Stimulated activated naive CD4-positive, alpha-beta T cell (primary cell): ENCODE measurements at places on chromosomes 1 and 21.

- no peak for DNase-seq
Observed at GRCh38 chr1:153659175-153659534, 652 bp downstream of the SNAPIN start.

DNA sequence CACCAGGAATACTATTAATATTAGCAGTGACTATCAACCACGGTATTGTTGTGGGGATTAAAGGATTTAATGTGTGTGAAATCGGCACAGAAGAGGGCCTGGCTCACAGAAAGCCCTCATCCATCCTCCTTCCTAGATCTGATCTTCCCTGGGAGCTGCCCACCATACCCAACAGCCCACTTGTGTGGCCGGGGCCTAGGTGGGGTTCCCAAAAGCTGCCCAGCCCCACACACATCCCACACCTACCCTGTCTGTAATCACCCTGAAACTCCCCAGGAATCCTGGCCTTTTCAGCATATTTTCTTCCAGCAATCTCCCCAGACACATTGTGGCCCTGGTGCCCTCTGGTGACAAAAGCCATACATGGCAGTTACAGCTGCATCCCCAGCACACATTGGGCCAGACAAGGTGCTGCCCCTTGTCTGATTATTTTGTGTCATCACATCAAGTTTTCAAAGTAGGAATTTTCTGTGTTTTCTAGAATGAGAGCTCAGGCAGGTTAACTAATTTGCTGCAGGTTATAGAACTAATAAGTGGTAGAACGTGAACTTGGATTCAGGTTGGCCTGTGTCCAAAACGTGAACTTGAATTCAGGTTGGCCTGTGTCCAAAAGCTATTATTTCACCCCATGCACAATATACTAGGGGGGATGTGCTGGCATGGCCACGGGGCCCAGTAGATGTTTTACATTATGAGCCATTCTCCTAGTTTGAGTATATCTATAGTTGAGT, 5.3 kb upstream of the SLC6A9 start:
- peak; percentile 37 for DNase-seq

DNA sequence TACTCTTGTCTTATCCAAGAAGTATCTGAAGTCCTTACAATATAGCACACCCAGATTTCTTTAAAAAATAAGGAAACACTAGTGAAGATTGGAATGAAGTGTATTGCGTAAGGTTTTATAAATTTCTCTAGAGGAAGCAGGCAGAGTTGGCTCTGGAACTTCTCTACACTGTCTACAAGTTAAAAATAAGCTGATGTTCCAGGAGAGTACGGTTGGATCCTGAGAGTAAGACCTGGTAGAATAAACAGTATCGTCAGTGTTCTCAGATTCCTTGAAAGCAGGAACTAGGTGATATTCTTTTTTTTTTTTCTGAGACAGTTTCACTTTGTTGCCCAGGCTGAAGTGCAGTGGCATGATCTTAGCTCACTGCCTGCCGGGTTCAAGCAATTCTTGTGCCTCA, 107.9 kb downstream of the USP25 start:
- DNase-seq = no peak

GRCh38 chr1:21647431-21648351, 21.5 kb downstream of the RAP1GAP start:
- DNase-seq = no peak

GRCh38 chr1:101109791-101110190, 84.2 kb upstream of the DPH5 start:
- DNase-seq = no peak

GRCh38 chr1:89254658-89255287, 17.9 kb downstream of the GBP5 start:
- no peak for DNase-seq

DNA sequence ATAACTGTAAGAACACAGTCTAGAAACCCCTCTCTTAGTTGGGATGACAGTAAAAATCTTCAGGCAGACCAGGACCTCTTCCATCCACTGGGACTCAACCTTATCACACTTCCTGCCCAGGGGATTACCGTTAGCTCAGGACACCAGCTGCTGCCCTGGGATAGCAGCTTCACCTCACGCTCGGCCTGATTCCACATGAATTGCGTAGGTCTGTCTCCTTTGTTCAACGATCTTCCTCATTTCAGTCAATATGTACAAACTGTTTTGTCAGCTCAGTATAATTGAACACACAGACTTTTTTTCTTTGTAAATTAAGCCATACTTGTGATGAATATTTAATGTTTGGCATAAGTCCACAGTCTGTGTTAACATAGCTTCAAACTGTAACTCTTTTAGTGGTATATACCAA, 290.4 kb downstream of the GRIK1 start:
- DNase-seq = no peak

DNA sequence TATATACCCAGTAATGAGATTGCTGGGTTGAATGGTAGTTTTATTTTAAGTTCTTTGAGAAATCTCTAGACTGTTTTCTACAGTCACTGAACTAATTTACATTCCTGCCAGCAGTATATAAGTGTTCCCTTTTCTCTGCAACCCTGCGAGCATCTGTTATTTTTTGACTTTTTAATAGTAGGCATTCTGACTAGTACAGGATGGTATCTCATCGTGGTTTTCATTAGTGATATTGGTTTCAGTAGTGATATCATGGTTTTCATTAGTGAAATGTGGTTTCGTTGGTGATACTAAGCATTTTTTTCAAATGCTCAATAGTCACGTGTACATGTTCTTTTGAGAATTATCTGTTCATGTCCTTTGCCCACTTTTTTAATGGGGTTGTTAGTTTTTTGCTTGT, 316.8 kb downstream of the PTBP2 start:
- no peak for DNase-seq

DNA sequence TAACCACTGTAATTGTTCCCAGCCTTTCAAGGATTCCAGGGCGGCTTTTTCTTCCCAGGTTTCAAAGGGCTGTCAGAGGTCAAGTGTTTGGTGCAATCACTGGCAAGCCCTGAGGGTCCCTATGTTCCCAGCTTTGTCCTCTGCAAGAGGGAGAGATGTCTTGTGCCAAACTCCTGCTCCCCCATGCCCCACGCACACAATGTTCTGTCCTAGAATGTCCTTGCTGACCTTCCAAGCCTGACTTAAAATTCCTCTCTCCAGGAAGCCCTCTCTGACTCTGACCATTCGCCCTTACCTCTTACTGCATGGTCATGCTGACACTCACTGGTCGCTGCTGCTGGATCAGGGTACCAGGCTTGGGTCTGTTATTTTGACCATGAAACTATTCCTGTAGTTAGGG, 152.5 kb upstream of the KCND3 start:
- no peak for DNase-seq

DNA sequence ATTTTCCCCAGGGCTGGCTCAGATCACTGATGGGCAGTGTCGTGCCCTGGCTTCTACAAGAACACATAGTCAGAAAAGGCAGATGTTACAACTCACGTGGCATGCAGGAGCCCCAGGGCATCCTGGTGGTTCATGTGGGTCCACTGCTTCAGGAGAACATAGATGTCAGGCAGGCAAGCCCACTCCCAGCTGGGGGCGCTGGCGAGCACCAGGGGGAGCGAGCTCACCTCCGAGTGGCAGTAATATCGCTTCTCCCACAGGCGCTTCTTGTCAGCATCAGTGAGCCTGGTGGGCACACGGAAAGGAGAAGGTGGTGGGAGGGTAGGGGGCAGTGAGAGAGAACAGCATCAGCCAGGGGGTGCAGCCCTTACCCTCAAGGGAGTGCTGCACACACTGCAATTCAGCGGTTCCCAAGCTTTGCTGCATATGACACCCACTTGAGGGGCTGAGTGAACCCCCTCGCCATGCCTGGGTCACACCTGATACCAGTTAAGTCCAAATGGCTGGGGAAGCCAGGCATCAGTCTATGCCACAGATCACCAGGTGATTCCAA, 34.3 kb upstream of the PPP1R15B start:
- DNase-seq = peak; percentile 17

GRCh38 chr1:178692564-178693327, 32.3 kb upstream of the RALGPS2 start:
- no peak for DNase-seq

DNA sequence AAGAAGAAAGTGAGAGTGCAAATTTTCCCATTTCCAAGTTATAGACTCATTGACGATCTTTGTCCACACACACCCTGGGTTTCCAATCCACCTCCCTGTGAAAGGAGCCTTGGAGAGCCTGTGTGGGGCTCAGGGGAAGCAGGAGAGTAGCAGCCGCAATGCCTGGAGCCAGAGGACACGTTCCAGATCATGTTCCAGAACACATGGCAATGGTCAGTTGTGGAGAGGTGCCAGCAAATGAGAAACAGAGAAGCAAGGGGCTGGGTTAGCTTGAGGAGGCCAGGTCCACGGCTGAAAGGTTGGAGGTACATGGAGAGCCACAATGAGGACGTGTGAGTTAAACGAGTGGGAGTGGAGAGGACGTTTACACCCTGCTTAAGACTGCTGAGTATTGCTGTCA, 33.0 kb upstream of the SIPA1L2 start:
- no peak for DNase-seq

DNA sequence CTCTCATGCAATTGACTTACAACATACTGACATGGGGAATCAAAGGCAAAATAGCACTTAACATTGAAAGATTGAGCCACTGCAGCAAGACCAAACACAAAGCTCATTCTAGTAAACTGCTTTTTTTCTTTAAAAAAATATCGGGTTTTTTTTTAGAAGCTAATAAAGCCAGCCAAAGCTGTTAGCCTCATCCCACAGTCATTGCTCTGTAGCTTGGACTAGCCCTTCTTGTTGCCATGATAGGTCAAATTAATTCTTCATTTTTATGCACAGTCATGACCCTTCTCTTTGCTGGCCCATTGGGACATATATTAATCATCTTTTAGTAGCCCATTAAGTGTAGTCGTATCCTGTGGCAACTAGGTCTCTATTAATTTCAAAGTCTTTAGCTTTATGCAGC, 231.3 kb downstream of the ADGRL2 start:
- DNase-seq = no peak

DNA sequence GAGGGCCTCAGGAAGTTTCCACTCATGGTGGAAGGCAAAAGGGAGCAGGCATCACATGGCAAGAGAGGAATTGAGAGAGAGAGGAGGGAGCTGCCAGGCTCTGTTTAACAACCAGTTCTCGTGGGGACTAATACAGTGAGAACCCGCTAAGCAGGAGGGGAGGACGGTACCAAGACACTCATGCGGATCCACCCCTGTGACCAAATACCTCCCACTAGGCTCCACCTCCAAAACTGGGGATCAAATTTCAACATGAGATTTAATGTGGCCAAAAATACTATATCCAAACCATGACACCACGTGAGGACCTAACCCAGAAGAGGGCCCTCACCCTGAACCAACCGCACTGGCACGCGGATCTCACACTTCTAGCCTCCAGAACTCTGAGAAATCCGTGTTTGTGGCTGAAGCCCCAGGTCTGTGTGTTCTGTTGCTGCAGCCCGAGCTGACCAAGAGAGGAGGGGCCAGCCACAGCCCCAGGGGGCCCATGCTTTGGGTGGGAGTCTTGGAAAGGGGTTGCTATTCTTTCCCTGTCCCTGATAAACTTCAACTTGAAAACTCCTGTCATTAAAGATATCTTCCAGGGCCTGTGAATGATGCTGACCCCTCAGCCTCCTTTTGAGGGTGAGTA, 32.0 kb downstream of the TRIM67 start:
- no peak for DNase-seq

DNA sequence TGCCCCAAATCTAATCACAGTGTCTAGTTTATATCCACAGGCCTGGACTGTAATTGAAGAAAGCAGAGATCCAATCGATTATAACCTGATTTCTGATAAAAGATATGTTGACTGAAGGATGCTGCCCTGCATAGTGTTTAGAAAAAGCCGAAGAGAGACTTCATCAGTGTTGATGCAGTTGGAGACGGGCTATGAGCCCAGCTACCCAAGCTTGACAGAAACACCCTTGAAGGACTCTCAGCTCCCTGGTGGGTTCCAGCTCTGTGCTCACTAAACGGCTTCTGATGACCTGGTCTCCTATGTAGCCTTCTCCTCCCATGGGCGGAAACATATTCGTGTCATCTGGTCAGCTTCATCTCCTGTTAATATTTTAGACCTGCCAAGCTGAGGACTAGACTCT, 10.2 kb downstream of the FAM89A start:
- DNase-seq = no peak

DNA sequence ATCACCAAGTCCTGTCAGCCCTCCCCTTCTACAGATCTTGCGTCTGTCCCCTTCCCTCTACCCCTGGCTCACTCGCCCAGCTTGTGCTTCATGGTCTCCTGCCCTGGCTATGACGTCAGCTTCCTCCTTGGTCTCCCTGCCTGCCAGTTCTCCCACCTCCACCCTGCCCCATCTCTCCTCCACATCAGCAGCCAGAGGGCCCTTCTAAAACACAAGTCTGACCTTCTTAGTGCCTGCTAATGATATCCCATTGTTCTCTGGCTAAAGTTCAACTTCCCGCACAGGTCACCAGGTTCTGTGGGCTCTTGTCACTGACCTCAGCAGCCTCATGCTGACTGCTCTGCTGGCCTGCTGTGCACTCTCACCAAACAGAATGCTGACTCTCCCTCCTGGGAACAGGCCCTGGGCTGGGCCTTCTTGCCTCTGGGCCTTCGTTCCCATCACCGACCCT, 24.7 kb upstream of the MYCL start:
- DNase-seq = no peak

- no peak for DNase-seq
Observed at GRCh38 chr1:47643306-47644211, 205.7 kb downstream of the FOXD2 start.

DNA sequence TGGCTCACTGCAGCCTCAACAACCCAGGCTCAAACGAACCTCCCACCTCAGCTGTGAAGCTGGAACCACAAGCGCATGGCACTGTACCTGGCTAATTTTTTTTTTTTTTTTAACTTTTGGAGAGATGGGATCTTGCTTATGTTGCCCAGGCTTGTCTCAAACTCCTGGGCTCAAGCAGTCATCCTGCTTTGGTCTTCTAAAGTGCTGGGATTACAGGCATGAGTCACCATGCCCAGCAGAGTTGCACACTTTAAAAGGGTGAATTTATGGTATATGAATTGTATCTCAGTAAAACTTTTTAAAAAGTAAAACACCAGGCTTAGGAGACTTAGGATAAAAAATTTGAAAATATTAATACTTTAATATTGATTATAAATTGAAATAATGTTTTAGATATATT, 99.1 kb downstream of the CLEC20A start:
- DNase-seq = no peak

- DNase-seq = no peak
Observed at GRCh38 chr1:178749581-178750166, 24.6 kb downstream of the RALGPS2 start.

DNA sequence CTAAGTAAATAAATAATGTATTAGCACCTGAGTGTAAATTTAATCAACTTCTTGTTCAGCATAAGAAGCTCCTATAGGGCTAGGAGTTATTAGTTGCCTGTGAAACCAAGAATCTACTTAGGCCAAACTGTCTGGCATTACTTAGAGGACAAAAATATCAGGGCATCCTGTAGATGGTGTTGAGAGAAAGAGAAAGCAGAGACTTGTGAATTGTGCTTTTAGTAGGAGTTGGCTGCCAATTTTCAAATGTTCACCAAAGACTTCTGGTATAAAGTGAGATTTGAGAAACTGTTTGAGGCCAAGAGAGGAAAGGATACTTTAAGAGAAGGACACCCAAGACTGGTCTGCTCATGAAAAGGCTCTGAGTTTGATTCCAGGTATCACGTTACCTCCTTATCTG, 315.5 kb upstream of the DEPDC1 start:
- no peak for DNase-seq
